ENCODE measurements at places on chromosomes 6 and 20.

- peak; percentile 23 for DNase-seq
Measured at GRCh38 chr6:41846666-41847237, 48.4 kb downstream of the USP49 start.

GRCh38 chr6:40536442-40536841, 50.7 kb downstream of the LRFN2 start:
- DNase-seq = no peak

GRCh38 chr6:128731249-128732165, 151.4 kb upstream of the LAMA2 start:
- no peak for DNase-seq

GRCh38 chr20:17806739-17807441, 107.1 kb downstream of the BANF2 start:
- DNase-seq = no peak

DNA sequence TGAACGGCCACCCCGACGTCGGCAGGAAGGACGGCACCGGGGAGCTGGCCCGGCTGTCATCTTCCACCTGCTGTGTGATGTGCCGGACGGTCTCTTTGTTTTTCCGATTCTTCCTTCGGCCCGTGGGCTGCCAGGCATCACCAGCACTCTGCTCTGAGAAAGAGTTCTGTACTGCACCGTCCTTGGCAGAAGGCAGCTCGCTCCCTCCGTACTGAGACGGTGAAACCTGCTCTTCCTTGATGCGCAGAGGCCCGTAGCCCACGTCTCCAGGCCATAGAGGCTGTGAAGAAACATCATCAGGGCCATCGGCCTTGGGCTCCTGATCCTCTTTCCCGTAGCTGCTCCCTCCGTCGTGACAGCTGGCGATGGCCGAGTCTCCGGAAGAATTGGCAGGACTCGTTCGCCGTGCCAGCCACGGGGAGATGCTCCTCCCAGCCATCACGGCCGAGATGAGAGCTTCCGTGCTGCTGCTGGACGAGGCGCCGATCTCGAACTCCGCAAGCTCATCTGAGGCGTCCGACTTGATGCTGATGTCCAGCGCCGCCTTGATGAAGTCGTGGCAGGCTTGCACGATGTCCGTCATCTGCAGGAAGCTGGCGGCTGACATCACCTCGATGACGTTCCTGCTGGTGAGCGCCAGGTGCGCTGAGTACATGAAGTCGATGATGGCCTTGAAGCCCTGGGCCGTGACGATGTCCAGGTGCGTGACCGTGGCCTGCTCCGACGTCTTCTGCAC, 41.1 kb downstream of the ZBTB46 start:
- no peak for DNase-seq

- DNase-seq = no peak
Measured at GRCh38 chr6:154218301-154218700, 138.3 kb downstream of the IPCEF1 start.

DNA sequence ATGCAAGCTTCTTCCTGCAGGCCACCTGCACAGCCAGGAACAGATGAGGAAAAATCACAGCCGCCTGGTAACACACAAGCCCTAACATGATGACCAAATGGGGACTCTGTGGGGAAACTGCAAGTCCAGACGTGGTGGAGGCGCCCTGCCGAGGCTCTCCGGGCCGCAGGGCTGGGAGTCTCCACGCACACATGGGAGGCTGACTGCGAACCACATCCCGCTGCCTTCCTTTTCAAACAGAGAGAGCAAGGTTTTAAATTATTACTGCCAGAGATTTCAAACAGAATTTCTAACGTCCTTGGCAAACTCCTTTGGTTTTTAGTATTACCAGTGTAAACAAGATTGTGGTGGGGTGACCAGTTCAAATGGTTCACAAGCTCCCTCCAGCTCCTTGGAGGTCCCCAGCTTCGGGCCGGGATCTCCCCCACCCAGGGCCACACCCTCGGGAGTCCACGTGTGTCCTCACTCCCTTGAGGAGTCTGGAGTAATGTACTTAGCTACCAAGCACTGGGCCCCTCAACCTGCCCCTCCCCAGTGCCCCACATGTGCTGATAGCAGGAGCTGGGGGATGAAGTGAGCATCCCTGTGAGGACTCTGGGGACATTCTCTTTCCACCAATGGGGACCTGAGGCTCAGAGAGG, 252.7 kb downstream of the TAF4 start:
- no peak for DNase-seq

DNA sequence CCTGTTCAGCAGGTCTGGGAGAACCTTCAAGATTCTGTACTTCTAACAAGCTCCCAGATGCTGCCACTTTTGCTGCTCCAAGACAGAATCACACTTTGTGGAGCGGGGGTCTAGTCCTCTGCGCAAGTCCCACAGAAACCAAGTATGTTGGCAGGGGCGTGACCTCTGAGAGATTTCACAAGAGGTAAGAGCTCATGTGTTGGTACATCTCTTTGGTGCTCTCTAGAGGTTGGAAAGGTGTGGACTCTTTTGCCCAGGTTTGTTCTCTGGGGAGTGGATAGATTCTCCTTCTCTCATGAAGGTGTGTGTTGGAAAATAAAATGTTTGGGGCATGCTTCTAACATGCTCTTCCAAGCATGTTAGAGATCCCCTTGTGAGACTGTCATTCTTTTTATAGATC, 340.9 kb upstream of the IRAK1BP1 start:
- DNase-seq = no peak

- no peak for DNase-seq
Measured at GRCh38 chr6:132132422-132132821, 181.2 kb upstream of the CCN2 start.

- no peak for DNase-seq
Measured at GRCh38 chr6:149234051-149234962, 83.2 kb upstream of the TAB2 start.

DNA sequence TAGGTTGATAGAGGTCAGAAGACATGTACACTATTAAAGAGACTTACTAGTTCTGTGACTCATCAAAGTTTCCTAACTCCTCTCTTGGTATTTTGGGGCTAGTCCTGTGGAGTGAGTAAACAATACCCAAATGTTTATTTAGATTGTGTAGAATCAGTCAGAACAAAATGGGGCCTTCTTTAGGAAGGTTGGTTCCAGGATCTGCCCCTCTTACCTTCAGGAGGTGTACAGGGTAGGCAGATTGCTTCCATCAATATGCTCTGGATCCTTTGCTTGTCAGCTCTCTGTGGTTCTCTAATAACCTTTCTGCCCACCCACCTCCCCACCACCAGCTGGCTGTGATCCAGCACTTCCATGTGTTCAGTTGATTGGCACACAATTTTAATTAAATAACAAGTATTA, 107.0 kb downstream of the POPDC3 start:
- no peak for DNase-seq

DNA sequence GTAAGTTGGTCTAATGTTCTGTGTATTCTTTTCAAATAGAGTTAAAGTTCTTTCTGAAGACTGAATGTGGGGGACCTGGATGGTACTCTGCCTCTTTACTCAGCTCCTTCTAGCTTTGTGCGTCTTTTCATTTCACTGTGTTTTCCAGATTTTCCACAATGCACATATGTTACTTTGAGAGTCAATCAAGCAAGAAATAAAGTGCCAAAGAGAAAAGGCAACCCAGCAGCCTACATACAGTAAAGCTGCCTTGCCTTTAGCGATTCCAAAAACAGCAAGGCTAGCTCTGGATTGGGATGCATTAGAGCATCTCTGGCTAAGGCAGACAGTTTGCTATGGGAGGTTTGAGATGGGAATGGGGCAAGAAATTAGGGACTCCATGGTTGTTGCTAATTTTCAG, 5.3 kb downstream of the C6orf163 start:
- DNase-seq = no peak

DNA sequence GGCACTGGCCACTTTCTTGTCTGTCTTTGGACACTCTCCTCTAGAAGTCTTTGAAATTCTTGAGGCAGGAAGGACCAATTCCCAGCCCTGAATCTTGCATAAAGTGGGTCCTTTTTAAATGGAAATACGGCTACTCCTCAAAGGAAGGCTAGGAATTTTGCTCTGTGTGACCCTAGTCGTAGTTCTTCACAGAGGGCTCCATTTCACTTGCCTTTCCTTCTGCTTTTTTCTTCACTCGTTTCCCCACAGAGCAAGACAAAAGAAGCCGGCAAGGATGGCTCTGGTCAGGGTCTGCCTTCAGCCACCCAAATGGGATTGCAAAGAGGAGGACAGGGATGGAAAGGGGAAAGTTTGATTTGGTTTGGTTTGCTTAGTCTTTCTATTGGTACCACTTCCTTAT, 25.8 kb downstream of the HLA-E start:
- no peak for DNase-seq

DNA sequence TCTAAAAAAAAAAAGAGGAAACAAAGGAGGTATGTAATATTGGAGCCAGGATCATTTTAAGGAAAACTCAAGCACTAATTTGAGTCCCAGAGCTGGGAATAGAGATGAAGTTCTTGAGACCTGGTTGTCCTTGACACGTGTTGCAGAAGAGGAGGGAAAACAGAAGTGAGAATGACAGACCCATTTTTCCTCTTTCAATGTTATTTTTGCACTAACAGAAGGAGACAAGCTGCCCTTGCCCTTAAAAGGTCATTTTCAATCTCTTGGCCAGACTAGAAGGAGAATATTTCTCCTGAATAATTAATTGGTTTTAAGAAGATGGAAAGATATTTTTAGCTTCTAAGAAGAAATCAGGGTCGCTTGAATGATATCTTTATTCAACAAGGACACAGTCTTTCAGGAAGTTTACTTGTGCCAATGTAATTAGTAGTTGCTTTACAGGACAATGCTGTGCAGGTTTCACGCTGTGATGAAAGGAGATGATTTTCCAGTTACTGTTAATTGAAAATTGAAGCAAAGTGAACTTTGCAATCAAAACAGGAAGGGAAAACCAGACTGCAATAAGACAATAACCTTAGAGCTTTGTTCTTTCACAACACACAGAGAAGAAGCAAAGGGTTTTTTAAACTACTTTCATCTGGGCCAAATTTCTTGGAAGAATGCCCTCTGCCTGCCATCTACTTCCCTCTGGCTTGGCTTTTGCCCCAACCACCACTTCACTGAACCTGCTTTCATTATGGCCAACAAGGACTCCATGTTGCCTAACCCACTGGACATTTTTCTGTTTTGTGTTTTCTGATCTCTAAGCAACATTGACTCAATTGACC, 107.8 kb upstream of the SHLD1 start:
- no peak for DNase-seq

DNA sequence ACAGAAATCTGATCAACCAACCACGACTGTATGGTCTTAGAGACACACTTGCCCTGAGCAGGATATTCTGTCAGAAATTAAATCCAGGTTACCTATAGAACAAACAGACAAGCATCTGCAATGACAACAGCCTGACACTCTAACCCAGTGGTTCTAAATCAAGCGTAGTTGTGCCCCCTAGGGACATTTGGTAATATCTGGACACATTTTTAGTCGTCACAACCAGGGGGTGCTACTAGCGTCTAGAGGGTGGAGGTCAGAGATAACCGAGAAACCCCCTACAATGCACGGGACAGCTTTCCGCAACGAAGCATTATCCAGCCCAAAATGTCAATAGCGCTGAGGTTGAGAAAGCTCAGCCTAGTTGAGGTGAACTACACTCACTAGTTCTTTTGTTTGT, 32.3 kb downstream of the ID4 start:
- no peak for DNase-seq

DNA sequence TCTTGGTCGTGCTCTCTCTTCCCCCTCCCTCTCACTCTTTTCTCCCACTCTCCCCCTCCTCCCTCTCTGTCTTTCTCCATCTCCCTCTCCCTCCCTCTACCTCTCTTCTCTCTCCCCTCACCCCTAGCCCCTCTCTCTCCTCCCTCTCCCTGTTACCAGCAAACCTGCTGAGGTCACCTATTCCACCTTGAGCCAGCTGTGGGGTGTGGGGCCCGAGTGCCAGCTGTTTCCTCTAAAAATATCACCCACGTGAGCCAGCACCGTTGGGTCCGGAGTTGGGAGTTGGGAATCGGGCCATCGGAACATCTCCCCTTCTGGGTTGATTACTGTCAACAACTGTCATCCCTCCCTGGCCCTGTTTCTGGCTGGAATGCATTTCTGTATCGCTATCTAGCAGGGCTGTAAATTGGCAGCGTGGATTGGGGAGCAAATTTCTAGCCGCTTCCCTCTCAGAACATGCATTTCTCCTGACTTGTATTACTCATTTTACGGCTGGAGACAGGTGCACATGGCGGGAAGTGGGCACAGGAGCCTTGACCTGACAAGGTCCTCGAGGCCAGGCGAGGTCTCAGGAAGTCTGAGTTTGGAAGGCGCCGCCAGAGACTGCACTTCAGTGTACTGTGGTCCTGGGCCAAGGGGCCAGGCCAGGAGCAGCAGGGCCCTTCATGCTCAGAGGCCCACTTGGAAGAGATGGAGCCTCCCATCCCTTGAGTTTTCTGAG, 165.3 kb downstream of the CDH4 start:
- DNase-seq = no peak

- DNase-seq = no peak
Measured at GRCh38 chr6:143578054-143578453, 66.5 kb upstream of the FUCA2 start.

DNA sequence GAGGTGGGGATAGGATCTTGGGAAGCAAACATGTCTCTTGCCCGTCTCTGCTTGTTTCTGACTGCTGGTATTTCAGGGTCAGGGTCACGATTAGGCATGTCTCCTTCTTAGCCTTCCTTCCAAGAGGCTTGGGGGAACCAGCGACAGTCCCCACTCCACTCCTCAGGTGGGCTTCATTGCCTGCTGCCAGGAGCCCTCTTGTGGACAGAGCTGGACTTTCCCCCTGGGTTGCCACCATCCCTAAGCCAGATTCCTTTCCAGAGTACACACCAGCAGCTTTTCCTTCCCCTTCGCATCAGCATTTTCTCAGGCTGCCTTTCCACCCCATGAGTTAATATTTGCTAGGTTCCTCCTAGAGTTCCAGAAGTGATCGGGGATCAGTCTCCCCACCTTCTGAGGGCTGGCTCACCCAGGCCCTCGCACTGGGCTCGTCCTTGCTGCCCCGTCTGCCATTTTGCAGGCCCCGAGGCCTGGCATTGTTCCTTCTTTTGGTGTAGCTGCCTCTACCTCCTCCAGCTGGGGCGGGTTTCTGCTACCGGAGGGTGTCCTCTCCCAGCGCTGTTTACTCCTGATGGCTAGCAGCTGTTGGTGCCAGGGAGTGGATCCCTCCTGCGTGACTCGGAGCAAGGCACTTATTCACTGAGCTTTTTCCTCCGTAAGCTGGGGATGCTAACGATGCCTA, 8.8 kb upstream of the C20orf144 start:
- DNase-seq = peak; percentile 88

DNA sequence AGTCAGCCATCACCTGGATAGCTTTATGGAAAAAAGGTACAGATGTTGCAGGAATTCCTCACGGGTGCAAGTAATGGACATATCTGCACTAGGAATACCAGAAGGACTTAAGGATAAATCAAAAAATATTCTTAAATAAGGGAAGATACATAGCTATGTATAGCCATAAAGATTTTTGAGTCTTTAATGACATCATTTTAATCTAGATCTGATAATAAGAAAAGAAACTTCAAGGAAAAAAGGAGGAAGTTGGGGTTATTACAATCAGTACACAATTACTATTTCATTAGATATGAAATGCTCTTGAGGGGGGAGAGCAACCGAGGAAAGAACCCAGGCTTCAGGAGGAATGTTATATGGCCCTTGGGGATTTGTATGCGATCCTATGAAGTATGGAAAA, 110.2 kb downstream of the FOXC1 start:
- DNase-seq = no peak
